ENCODE measurements at places on chromosomes 6 and 20.

DNA sequence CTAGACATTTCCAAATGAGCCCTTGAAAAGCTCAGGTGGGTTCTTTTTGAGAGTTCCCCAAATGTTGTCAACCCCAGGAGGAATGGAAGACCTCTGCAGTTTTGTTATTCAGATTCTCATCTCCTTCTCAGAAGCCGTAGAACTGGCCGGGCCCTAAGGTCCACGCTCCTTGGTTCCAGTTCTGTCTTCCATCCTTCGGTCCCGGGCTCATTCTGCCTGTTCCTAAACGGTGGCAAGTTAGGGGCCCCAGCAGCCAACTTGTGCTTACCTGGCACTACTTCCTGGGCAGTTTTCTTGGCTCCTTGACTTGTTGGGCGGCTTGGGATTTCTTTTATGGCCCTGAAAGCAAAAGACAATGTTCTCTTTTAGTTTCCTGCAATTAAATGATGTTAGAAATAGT is 6.4 kb downstream of the ESR1 start:
- no peak for DNase-seq

GRCh38 chr20:1671891-1672669 is 14.5 kb upstream of the SIRPG start:
- no peak for DNase-seq

DNA sequence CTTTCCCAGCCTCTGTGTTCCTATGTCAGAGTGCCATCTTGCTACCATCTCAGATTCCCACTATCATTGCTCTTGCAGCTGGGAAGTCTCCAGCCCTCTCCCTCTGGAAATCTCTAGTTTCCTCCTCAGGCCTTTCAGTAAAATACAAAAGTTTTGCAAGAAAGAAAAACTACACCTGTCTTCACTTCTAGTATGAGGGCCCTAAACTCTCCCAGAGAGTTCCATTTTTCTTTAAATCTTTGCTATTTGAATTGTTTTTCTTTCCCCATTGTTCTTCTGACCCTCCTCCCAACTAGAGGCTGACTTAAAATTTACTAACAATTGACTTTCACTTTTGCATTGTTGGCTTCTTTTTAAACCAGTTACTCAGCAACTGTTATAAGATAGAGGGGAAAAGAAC is 62.8 kb downstream of the LY86 start:
- DNase-seq: no peak

- no peak for DNase-seq
Measured at GRCh38 chr20:55761797-55762196, 243.5 kb downstream of the CBLN4 start.

DNA sequence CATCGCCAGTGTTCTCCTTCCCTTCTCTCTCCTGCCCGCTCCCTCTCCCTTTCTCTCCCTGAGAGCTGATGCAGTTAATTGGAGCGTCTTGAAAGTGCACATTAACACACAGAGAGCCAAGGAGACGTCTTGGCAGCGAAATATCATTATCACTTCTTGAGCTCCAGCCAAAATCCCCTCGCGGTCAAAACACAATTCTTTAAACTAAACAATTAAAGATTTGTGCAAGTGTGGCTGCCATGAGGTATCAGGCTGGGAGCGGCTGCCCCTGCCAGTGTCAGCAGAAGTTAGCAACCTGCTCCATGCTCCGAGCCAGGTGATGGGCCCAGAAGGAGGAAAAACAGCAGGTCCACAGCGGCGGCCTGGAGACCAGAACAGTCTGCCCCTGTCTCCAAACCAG is 100.9 kb upstream of the FOXP4 start:
- DNase-seq: no peak

- peak; percentile 42 for DNase-seq
Measured at GRCh38 chr6:36130667-36131510, 576 bp downstream of the MAPK13 start.

- DNase-seq: no peak
Measured at GRCh38 chr6:36703081-36703606, 5.5 kb downstream of the RAB44 start.

DNA sequence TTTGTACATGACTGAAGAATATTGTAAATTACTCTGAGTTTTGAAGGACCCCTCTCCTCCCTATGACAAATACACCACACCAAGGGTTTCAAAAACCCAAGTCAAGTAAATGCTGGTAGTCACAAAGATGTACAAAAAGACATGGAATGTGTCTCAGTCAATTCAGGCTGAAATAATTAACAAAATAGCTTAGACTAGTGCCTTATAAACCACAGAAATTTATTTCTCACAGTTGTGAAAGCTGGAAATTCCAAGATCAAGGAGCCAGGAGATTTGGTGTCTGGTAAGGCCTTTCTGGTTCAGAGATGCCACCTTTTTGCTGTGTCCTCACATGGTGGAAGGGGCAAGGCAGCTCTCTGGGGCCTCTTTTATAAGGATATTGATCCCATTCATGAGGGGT is 202.3 kb upstream of the RIN2 start:
- no peak for DNase-seq

DNA sequence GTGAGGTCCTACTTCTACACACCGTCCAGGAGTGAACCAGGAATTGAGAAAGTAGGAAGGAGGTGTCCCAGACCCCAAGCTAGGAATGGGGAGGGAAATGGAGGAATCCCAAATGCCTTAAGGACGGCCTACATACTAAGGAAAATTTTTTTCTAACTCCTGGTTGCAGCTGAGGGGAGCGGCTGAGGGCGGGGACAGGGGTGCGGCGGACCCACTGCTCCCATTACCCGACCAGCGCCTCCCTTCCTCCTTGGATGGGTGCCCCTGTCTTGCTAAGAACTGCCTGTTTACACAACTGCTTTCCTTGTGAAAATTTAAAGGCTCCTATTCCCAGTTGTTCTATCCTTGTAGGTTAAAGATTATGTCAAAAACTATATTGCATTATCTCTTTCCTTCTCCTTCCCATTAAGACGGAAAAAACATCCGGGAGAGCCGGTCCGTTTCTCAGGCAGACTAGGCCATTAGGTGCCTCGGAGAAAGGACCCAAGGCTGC is 699 bp upstream of the HSPA1B start:
- DNase-seq: no peak

DNA sequence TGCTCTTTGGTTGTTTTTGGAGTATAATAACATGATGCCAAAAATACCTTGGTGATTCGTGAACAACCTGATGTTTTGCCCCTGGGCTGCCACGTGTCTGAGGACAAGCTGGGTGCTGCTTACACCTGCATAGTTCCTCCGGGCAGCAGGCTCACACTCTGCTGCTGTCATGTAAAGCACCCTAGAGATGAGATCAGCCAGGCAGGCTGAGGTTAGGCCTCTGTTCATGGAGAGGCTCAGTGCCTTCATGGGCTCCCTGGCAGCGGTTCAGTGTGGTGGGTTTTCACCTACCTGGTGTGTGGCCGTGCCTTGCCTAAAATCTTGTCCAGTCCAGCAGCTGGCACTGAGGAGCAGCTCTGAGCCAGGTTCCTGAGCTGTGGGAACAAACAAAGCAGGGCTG is 60.1 kb upstream of the TAGAP start:
- no peak for DNase-seq

DNA sequence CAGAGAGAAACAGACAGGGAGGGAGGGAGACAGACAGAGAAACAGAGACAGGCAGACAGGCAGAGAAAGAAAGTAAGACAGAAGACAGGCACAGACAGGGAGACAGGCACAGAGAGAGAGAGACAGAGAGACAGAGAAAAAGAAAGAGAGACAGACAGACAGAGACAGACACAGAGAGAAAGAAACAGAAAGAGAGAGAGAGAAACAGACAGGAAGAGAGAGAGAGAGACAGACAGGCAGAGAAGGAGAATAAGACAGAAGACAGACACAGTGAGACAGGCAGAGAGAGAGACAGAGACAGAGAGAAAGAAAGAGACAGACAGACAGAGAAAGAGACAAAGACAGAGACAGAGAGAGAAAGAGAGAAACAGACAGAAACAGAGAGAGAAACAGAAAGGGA is 754.8 kb upstream of the DEFB115 start:
- DNase-seq: no peak

DNA sequence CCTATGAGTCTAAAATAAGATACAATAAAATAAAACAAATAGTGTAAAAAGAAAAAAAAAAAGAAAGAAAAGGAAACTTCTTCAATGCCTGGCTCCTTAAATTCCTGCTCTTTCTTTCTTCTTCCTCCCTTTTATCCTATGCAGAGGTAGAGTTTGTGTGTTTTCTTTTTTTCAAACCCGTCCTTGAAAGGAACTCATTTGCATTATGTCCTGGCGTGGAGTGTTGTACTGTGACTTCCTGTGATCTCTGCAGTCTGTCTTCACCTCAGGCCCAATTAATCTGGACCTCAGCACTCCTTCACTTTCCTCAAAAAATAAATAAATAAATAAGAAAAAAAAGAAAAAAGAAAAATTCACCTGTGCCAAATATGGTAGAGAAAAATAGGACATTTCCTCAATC is 541.9 kb upstream of the SPTLC3 start:
- no peak for DNase-seq
